Stimulated activated CD8-positive, alpha-beta memory T cell treated with anti-CD3 and anti-CD28 coated beads, Interleukin-15, amount 100 ng/mL, for 4 hours (primary cell): ENCODE measurements at places on chromosomes 3 and 15.

GRCh38 chr15:92809880-92810361, 90.2 kb upstream of the CHD2 start:
- DNase-seq = no peak

- DNase-seq = no peak
Measured at GRCh38 chr3:99663977-99664376, 25.6 kb downstream of the COL8A1 start.

- DNase-seq = no peak
Measured at GRCh38 chr3:14586611-14587010, 46.5 kb upstream of the GRIP2 start.

GRCh38 chr3:107975529-107976201, 115.2 kb downstream of the CD47 start:
- DNase-seq = no peak

DNA sequence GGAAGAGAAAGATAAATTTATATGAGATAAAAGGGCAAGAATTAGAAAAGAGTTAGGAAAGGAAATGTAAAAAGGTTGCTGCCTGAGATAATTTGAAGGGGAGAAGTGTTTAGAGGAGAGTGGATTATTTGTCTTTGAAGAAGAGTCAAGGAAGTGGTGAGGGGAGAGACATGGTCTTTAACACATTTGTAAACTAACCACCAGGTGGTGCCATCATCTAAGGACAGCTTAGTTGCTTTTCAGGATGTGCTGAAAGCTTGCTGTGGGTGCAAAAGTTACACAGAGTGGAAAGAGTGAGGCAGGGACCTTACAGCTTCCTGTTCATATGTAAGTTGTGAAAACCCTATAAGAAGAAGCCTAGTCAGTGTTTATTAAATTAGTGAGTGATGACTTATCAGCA, 114.1 kb upstream of the DNAJC19 start:
- DNase-seq = no peak

- no peak for DNase-seq
Measured at GRCh38 chr3:16307832-16308531, 43.0 kb downstream of the OXNAD1 start.

- no peak for DNase-seq
Measured at GRCh38 chr15:99719096-99719541, 14.1 kb downstream of the LYSMD4 start.

- peak; percentile 62 for DNase-seq
Measured at GRCh38 chr3:195549931-195550519, 6.9 kb upstream of the PPP1R2 start.

GRCh38 chr15:99467853-99468464, 97.8 kb upstream of the MEF2A start:
- no peak for DNase-seq

DNA sequence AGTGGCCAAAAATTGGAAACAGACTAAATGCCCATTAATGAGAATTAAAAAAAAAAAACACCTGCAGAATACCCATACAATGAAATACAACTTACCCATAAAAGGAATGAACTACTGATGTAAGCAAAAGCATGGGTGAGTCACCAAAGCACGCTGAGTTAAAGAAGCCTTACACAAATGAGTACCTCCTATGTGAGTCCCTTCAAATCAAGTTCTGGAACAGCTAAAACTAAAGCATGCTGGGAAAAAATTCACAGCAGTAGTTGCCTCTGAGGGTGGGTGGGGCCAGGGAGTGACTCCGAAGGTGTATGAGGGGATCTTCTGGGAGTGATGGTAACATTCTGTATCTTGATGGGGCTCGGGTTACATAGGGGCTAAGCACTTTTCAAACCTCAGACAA, 11.4 kb downstream of the MYO5C start:
- no peak for DNase-seq
